ENCODE measurements at places on chromosomes 3 and 15. TPM values are rescaled to one million over a fixed set of nuclear protein-coding genes. Genes with fewer than 3 reads are reported as not detected.
A peak's percentile ranks its signal among the peaks of the same experiment; 100 is the strongest.

- no peaks in the 10 kb centered on the region for H3K27me3 ChIP-seq
- H3K4me1 ChIP-seq, result peaks cover 4% of the 10 kb centered on the region
- no peak for DNase-seq
- no peak overlapping the region for H3K27ac ChIP-seq
Observed at GRCh38 chr3:121436641-121437040, 109.1 kb downstream of the POLQ start.

- H3K27me3 ChIP-seq, result no peaks in the 10 kb centered on the region
- no peak overlapping the region for H3K27ac ChIP-seq
- peak; percentile 7 for DNase-seq
- no peaks in the 10 kb centered on the region for H3K36me3 ChIP-seq
- no peak overlapping the region for H3K4me3 ChIP-seq
- no peaks in the 10 kb centered on the region for H3K4me1 ChIP-seq
Observed at GRCh38 chr3:28326458-28326926, 22.0 kb upstream of the ZCWPW2 start.

The HDC gene
- not detected for total RNA-seq

- H3K4me1 ChIP-seq, result no peaks in the 10 kb centered on the region
- H3K4me3 ChIP-seq, result no peak overlapping the region
- H3K36me3 ChIP-seq, result peaks cover 2% of the 10 kb centered on the region
- no peak for DNase-seq
- no peaks in the 10 kb centered on the region for H3K27me3 ChIP-seq
Observed at GRCh38 chr3:182869059-182869458, 75.8 kb downstream of the ATP11B start.

DNA sequence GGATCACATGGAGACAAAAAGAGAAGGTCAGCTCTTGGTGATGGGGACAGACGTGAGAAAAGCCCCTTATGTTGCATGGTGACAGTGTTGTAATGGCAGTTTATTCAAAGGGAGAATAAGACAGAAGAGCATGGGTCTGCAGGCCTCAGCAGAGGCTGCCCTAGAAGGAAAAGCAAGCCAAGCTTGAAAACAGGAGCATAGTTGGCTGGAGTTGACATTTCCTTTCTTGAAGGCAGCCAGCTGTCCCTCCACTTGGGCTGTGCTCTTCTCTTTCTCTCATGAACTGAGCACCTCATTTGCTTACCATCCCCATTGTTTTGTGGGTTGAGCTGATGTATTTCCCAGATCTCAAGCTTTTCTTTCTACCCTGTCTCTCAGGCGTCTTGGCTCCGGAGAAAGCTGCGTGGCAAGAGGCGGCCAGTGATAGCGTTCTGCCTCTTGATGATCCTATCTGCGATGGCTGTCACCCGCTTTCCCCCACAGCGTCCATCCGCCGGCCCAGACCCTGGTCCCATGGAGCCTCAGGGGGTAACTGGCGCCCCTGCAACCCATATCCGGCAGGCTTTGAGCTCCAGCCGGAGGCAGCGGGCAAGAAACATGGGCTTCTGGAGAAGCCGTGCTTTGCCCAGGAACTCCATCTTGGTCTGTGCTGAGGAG is 52.9 kb downstream of the GASK1A start:
- no peak overlapping the region for H3K27ac ChIP-seq
- H3K27me3 ChIP-seq, result no peaks in the 10 kb centered on the region
- H3K4me1 ChIP-seq, result no peaks in the 10 kb centered on the region
- no peak for DNase-seq
- no peaks in the 10 kb centered on the region for H3K36me3 ChIP-seq

- no peak for DNase-seq
- no peaks in the 10 kb centered on the region for H3K36me3 ChIP-seq
- peaks cover 3% of the 10 kb centered on the region for H3K4me1 ChIP-seq
- H3K27ac ChIP-seq, result no peak overlapping the region
- no peak overlapping the region for H3K4me3 ChIP-seq
Observed at GRCh38 chr3:110414855-110415254, 656.8 kb upstream of the NECTIN3 start.
